Cerebellar nuclear complex (tissue), 1 donor: ENCODE measurements at places on chromosomes 7 and 10.

- DNase-seq = no peak
Observed at GRCh38 chr7:112452102-112452888, 2.0 kb downstream of the IFRD1 start.

DNA sequence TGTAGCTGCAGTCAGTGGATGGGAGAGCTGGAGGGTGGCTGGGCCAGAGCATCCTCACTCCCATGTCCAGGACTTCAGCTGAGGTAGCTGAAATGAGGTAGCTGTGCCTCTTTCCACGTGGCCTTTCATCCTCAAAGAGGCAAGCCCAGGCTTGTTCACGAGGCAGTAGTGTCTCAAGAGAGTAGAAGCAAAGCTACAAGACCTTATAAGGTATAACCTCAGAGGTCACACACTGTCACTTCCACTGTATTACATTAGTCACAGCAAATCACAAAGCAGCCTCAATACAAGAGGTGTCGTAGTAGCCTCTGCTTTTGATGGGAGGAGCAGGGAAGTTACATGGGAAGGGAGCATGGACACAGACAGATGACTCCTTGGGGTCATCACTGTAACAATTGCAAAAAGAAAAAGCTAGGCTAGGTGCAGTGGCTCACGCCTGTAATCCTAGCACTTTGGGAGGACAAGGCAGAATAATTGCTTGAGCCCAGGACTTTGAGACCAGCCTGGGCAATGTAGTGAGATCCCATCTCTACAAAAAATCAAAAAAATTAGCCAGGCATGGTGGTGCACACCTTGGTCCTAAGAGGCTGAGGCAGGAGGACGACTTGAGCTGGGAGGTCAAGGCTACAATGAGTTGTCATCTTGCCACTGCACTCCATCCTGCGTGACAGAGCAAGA is 97.5 kb downstream of the SKIDA1 start:
- no peak for DNase-seq

- no peak for DNase-seq
Observed at GRCh38 chr10:61923210-61923949, 21.9 kb downstream of the ARID5B start.

DNA sequence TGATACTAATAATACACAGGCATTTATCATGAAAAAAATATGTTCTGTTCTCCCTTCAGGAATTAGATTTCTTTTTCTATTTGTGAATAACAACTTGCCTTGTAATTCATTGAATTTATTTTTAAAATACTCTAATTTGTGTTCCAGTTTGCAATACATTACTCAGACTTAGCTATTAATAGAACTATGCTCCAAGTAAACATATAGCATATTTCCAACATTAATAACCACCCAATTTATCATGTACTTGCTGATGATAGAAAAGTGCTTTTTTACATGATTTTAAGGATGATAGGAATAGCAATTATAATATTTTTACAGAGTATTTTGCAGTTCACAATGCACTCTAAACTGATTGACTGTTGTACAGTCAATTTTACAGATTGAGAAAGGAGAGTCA is 338.8 kb upstream of the SEMA3D start:
- DNase-seq = no peak

- no peak for DNase-seq
Observed at GRCh38 chr7:1899951-1900762, 230.1 kb downstream of the ELFN1 start.

GRCh38 chr10:30432622-30433305 is 1.2 kb upstream of the MAP3K8 start:
- no peak for DNase-seq

GRCh38 chr10:74084955-74085354 is 65.7 kb downstream of the AP3M1 start:
- no peak for DNase-seq

GRCh38 chr7:42085531-42085930 is 151.5 kb downstream of the GLI3 start:
- DNase-seq = no peak

DNA sequence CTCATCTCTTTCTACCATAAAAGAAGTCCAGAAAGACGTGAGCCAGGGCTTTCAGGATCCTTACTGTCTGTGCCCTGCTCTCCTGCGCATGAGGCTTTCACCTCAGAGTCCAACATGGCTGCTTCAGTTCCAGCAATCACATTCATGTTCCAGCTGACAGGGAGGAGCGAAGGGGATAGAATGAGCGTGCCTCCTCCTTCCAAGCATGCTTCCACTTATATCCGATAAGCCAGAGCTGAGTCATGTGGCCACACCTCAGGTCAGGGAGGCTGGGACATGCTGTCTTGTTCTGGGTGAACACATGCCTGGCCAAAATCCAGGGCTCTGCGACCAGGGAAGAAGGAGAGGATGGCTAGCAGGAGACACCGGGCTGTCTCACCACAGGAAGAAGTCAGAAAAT is 248.2 kb downstream of the SKAP2 start:
- DNase-seq = no peak

DNA sequence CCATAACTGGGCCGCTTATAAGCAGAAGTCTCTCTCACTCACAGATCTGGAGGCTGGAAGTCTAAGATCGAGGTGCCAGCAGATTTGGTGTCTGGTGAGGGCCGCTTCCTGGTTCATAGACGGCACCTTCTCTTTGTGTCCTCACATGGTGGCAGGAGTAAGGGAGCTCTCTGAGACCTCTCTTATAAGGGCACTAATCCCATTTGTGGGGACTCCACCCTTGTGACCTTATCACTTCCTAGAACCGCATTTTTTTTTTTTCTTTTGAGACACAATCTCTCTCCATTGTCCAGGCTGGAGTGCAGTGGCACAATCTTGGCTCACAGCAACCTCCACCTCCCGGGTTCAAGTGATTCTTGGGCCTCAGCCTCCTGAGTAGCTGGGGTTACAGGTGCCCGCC is 8.1 kb downstream of the FBH1 start:
- DNase-seq = no peak

GRCh38 chr7:91915401-91916050 is 25.1 kb upstream of the AKAP9 start:
- no peak for DNase-seq

- no peak for DNase-seq
Observed at GRCh38 chr10:80489371-80490112, 35.4 kb downstream of the TSPAN14 start.

- no peak for DNase-seq
Observed at GRCh38 chr7:50207251-50207564, 97.3 kb upstream of the IKZF1 start.

DNA sequence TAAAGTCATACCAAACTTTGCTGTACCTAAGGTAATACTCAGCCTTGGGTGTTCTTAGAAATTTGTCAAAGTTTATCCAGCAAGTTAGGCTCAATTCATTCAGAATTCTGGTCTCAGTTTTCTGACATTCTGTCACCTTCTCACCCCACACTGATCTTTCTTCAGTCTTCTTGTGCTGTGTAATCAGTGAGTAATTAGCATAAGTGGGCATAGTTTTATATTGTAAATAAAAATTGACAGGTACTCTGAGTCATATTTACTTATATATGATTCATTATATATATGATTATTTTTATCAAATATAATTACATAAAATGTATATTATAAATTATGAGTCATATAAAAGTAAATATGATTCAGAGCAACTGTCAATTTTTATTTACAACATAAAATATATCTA is 170.9 kb upstream of the MAGI2 start:
- no peak for DNase-seq

DNA sequence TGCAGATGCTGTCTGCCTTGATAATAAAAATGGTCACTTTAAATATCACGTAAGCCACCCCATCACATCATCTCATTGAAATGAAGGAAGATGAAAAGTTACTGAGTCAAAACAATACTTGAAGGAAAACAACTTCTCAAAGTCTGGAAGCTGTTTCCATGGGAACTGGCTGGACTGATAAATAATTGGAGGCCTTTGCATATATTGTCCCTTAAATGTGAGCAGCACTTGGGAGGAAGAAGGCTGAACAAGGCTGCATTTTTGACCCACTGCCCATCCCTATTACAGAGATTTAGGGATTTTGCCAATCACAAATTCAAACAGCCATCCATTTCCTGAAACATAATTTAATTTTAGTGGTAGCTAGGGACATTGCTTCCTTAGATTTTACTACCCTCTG is 18.2 kb upstream of the MAGI2 start:
- no peak for DNase-seq

DNA sequence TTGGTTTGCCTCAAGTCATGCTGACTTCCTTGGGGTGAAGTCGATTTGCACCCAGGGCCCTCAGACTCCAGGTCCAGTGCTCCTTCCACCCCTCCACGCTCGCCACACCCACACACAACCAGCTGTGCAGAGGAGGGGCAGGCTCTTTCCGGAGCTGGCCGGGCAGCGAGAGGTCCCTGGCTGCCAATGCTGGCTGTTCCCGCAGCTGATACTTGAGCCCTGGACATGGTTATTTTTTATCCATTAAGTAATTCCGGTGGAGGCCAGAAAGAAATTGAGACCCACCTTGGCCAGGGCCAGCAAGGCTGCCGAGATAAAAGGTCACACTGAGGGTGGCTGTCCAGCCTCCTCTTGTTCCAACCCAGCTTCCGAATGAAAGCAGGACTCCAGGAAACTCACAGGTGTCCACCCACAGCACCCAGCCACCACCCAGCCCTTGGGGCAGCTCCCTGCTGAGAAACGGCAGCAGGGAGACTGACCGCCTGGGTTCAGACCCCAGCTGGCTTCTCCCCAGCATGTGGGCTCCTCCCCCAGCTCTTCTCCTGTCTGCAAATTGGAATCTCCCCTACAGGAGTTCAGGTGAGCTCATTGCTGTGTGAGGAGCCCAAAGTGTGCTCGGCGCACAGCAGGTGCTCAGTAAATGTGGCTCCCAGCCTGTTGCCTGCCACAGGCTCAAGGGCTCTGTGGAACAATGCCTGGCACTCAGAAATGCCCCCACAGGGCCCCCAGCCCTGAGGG is 77.8 kb downstream of the PDGFA start:
- no peak for DNase-seq

- no peak for DNase-seq
Observed at GRCh38 chr7:151575410-151575809, 55.7 kb upstream of the RHEB start.

DNA sequence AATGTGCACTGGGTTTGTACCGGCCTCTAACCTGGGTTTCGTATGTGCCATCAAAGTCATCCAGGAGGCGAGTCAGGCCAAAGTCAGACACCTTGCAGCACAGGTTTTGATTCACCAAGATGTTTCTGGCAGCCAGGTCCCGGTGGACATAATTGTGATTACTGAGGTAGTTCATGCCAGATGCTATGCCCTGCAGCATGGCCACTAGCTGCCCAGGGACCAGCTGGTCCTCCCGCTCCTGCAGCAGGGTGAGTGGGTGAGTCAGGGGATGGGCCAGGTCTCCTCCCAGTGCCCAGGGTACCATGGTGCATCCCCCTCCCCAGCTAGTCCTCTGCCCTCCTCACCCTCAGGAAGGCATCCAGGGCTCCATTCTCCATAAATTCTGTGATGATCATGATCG is 13.6 kb downstream of the ZYX start:
- DNase-seq = no peak

- DNase-seq = no peak
Observed at GRCh38 chr7:93011351-93012294, 106.2 kb downstream of the SAMD9 start.

DNA sequence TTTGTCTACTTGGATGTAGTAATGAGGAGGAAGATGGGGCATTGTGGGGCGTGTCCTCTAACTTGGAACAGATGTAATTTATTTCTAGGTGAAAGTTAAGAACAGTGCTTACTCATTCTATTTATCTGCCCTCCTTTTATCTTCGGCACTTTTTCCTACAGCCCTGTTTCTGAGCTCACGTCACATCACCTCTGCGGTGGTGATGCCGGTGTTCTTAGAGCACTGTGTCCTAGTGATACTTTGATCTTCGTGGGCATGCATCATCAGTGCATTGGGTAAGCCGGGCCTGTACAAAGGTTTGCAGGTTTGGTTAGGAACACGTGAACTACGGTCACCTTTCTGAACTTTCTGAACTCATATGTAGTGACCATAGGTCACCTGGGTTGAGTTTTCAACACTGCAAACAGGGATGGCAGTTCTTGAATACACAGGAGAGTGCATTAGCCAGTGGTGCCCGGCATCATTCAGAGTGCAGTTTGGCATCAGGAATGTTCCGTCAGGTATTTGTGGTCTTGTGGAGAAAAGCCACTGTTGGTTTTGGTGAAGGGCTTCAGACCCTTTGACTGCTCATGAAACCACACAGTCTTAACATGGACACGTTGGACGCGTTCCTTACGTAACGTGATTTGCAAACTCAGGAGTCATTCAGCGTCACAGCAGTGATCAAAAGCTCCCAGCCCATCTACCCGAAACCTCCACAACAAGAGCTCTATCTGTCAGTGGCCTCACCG is 5.6 kb downstream of the POR start:
- DNase-seq = no peak

DNA sequence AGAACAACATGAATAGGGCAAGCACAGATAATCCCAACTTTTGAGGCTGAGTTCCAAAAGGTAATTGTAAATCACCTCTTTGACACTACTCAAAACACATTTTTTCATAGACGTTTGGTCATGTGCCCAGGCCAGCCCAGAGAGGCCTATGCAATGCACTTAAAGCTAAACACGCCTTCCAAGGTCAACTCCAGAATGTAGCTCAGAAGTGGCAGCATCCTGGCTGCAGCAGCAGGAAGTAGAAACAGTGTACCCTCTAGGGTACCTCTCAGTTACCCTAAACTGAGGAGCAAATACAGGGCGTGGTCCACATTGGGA is 58.7 kb downstream of the OSBPL3 start:
- no peak for DNase-seq

GRCh38 chr10:77825965-77826364 is 100.6 kb downstream of the DLG5 start:
- DNase-seq = no peak

DNA sequence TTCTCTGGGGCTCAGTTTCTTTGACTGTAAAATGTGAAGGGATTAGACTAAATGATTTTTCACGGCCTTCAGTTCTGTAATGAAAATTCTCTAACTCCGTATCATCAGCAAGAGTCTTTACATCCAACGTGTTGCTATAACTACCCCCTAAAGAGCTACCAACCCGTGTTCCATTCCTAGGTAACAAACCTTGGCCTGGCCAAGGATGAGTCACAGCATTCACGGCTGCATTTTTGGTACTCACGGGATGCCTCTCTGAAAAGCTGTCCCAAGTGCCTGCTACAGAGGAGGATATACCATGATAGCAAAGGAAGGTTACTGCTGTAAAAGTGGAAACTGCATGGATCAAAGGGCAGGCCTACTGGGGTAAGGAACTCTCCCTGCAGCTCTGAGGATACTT is 5.9 kb downstream of the LRRC4 start:
- DNase-seq = no peak

GRCh38 chr7:41027428-41028115 is 675.3 kb downstream of the INHBA start:
- no peak for DNase-seq

DNA sequence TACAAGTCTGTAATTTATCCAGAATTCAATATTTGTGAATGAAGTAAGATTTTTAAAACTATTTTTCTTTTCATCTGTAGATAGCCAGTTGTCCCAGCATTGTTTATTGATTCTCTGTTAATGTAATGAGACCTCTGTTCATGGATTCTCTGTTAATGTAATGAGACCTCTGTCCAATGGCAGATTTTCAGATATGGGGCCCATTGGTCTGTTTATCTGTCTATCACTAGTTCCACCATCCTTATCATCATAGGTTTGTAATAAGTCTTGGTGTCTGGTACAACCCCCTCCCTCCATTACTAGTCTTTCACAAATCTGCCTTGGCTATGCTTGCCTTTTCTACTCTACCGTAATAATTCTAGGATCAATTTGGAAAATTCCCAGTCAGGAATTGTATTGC is 276.6 kb downstream of the ARHGAP12 start:
- no peak for DNase-seq

GRCh38 chr10:26391701-26392695 is 46.1 kb upstream of the APBB1IP start:
- no peak for DNase-seq

GRCh38 chr10:5604236-5604925 is 62.0 kb downstream of the ASB13 start:
- DNase-seq = no peak
